Stimulated activated CD4-positive, alpha-beta T cell treated with anti-CD3 and anti-CD28 coated beads, TNF-alpha, amount 100 ng/mL, for 48 hours (primary cell): ENCODE measurements at places on chromosomes 6 and 20.

GRCh38 chr6:47023573-47023972 is 18.6 kb downstream of the ADGRF1 start:
- DNase-seq: no peak

DNA sequence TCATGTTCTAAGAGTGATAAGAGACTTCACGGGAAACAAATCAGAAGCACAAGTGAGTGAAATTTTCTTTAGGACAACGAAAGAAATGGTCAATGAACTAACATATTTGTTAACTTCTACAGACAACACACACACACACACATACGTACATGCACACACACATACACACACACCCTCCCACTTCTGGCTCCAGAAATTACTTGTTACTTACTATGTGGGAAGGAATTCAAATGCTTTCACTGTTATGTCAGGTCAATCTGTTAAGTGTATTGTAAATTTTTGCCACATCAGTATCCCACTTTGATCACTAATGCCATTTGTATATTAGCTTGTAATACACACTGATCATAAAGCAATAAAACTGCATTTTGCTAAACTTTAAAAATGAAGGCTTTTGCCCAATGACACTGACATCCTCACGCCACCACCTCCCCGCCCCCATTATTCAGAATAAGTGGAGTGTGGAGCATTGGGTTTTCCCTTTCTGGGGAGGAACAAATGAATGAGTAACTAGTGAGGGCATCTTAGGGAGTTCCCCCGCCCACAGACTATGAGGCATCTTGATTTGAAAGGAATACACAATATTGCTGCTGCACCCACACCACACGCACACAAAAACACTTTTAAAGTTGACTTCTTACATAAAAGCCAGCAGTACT is 76.2 kb downstream of the ATXN1 start:
- DNase-seq: peak; percentile 80

- no peak for DNase-seq
These were observed 99.0 kb upstream of the FOXQ1 start for GRCh38 chr6:1212919-1213318.

DNA sequence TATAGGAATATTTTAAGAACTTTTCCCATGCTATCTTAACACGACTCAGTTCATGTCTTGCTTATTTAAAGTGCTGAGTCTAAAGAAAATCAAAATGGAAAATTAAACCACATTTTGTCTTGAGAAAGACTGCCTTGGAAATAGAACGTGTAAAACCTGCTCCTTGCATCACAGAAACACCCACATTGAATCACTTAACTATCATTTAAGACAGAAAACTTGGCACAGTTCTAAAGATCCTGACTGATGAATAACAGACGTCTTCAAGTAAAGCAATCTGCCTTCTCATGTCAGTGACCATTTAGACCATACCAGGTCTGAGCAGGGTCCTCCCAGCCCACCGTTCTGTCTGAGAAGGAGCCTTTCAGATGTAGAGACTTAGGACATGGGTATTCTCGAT is 7.4 kb downstream of the PERP start:
- no peak for DNase-seq

DNA sequence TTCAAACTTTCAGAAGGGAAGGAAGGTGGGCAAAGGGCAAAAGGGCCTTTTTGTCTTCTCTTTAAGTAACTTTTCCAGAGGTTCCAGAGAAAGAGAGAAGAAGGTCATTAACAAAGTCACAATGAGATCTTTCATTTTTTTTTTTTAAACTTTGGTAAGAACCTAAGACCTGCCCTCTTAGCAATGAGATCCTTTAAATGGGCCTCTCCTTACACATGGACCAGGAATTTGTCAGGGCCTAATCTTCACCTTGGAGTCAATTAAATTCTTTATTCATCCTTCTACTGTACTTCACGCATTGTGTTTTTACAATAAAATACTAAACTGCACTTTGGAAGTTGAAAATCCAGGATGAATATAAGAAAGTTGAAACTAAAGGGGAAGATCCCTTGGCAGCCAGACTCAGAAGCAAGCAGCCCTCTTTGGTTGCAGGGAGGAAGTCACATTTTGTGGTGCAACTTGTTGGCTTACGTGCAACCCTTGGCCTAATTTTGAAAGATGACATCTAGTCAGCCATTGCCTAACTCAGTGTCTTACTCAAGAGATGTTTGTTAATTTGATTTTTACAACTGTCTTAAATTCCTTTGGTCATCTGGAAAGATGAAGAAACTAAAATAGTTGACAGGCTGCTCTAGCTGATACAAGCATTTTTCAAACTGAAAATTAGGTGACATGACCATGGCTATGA is 11.9 kb upstream of the TMEM170B start:
- DNase-seq: no peak

DNA sequence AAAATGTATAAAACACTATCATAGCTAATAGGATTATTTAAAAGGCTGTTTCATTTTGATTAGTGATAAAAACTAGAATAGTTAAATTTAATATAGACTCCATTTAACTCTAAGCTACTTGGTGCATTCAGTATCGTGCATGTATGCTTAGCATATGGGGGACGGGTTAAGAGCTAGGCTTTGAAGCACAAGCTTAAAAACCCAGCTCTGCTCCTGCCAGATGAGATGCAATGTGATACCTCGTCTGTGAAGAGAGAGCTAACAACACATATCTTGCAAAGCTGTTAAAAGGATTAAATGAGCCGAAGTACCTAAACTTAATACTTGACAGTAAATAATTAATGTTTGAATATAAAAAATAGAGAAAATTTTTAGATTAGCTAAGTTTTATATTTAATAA is 42.2 kb downstream of the DTNBP1 start:
- DNase-seq: no peak

DNA sequence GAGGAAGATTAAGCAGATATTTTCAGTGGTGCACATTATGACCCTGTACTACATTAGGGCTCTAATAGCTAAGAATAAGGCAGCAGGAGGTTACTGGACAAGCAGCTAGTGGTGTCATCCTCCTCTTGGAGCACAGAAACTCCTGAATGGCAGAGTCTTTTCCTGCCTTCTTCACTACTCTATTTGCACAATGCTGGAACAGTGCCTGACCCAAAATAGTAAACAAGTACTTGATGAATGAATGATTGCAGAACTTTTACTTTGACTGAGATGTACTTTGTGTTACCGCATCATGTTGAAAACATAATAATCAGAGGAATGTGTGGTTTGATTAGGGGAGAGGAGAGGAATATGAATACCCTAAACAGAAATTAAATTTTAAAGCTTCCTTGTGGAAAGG is 30.0 kb upstream of the UST start:
- DNase-seq: no peak

DNA sequence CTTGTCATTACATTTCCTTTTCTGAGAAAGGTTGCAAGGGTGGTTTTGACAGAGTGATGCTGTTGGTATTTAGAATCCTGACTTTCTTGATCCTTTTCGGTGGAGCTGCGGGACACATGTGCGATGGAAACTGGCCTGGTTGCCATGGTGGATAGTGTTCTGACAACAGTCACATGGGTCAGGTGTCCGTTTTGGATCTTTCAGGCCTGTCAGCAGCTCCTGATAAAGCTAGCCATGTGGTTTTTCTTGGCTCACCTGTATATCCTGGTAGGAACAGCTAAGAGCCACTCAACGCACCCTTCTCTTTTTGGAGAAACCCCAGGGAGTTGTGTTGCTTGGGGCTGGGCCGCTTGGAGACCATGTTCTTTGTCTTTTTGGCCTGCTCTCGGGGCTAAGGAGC is 177.4 kb downstream of the MTFR2 start:
- DNase-seq: no peak

DNA sequence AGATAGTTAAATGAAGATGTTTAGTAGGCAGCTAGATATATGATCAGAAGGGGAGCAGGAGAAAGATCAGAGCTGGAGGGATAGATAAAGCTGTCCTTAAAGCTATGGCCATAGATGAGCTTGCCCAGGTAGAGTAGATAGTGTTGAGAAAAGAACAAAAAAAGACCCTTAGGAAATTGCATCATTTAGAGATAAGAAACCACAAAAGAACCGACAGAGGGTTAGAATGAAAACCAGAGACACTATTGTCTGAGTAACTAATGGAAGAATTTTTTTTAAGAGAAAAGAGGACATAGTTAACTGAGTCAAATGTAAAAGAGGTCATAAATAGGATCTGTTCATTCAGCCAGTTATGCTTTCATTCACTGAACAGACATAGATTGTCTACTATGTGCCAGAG is 101.8 kb downstream of the TNFAIP3 start:
- DNase-seq: no peak

- DNase-seq: no peak
These were observed 205.2 kb downstream of the FARS2 start for GRCh38 chr6:5466281-5467136.

GRCh38 chr6:113380591-113380990 is 476.6 kb upstream of the MARCKS start:
- DNase-seq: no peak

DNA sequence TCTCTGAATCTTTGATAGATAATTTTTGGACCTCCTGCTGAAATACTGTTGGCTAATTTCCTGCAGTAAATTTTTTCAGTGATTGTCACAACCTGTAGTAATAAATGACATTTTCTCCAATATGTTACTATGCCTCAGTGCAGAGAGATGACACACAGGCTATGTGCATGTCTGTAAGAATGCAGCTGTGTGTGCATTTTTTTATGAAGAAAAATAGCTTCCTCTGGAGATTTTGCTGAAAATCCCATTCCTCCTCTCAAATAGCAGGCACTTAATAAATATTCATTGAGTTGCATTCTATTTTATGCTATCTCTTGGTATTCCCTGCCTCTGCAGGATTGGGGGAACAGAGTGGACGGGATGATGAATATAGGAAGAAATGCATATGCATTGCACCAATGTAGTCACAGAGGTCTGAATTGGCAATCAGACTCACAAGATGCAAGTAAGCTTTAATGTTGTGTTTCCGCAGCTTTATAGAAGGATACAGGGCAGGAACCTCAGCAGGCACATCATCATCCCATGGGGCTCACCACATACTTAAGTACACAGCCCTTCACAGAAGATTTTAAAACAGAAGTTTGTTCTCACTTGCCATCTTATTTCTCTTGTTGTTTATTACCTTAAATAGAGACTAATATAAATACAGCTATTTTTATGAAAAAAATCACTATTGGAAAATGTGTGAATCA is 474.7 kb downstream of the EPM2A start:
- no peak for DNase-seq

- DNase-seq: peak; percentile 33
These were observed 108.7 kb downstream of the FYN start for GRCh38 chr6:111764238-111765175.

GRCh38 chr20:59933296-59933848 is at the start of gene SYCP2:
SYCP2 (minus strand) TSS chr20:59933637; CDS start chr20:59922413, 11,224 bp downstream.
- DNase-seq: peak; percentile 26

DNA sequence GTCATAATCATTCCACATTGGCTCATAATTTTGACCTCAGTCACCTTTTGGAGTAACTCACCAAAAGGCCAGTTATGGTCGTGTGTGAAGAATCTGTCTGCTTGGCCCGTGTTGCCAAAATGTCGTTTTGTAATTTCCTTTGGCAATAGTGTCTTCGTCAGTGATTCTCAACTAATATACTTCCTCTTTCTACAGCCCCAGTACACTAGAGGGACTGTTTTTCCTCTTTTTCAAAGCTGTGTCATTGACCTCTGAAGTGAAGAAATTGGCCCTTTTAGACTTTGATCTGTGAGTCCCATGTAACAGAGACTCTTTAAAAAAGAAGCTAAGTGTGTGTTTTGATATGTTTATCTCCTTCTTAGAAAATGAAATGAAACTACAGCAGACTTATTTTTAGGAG is 5.2 kb downstream of the FOXO3 start:
- DNase-seq: no peak

DNA sequence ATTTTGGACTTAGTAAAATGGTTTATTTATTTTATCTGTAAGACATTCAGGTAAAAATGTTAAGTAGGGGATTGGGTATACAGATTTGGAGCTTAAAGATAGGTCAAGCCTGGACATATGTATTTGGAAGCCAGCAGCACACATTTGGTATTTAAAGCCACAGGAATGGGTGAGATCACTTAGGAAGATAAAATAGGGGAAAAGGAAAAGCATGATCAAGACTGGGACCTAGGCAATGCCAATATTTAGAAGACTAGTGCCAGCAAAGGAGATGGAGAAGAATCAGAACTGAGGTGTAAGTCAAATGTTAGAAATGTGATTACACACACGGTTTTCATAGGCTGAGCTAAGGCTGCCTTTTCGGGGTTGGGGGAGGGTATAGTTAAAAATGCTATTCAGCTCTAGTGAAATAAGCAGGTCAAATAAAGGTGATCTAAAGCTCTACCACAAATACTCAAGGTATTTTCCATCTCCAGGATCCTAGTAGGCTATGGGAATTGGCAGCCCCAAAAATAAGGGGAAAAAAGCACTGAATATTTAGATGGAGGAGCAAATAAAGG is 20.6 kb downstream of the SLC2A12 start:
- no peak for DNase-seq

GRCh38 chr6:168232989-168233874 is 86.3 kb downstream of the DACT2 start:
- DNase-seq: no peak

- DNase-seq: no peak
These were observed 104.2 kb downstream of the CDYL start for GRCh38 chr6:4880363-4880762.

DNA sequence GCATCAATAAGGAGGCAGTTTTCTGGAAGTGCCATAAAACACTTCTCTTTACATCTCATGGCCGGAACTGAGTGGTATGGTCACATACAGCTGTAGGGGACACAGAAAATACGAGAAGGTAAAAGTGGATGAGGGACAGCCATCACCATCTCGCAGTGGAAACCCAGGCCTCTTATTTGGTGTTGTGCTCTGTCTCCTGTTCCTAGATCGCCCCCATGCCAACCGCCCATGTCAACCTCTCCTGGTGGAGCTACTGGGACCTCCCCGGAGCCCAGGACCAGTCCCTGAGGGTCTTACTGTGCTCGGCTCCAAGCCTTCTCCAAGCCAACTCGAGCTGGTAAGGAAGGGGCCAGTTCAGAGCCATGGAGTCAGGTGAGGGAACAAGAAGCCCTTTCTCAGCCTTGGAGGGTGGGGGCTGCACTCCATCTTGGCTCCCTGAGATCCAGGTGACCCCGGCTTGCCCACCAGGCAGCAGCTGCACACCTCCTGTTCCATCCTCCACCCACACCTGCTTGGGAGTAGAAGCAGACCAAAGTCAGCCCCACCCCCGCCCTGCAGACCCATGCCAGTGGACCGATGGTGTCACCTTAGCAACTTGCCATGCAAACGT is 149.0 kb upstream of the CST7 start:
- no peak for DNase-seq

DNA sequence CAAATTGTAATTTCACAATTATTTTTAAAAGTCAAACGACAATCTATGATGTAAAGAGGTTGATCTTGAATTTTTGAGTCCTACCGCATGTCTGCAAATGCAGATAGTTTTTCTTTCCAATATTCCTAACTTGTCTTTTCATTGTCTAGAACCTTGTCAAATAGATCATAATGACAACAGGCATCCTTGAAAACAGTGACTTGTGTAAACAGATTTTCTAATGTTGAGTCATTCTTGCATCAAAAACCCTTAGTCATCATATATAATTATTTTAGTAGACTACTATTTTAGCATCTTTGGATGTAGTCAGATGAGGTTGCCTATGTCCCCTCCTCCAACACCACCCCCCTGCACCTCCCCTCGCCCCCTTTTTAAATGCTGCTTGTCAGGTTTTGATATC is 43.8 kb downstream of the BMP6 start:
- no peak for DNase-seq

GRCh38 chr6:131765804-131766135 is 42.0 kb upstream of the ENPP1 start:
- DNase-seq: no peak

GRCh38 chr20:38193586-38194105 is 28.6 kb upstream of the TGM2 start:
- DNase-seq: no peak
